ENCODE measurements at places on chromosomes 3 and 15.
A peak's percentile ranks its signal among the peaks of the same experiment; 100 is the strongest.

- H3K36me3 ChIP-seq: no peaks in the 10 kb centered on the region
- H3K4me3 ChIP-seq: no peak overlapping the region
- no peaks in the 10 kb centered on the region for H3K27me3 ChIP-seq
- DNase-seq: no peak
- H3K27ac ChIP-seq: no peak overlapping the region
Observed at GRCh38 chr3:3633761-3634160, 165.5 kb upstream of the LRRN1 start.

- no peaks in the 10 kb centered on the region for H3K4me1 ChIP-seq
- no peak overlapping the region for H3K27ac ChIP-seq
- H3K36me3 ChIP-seq: no peaks in the 10 kb centered on the region
- H3K4me3 ChIP-seq: no peak overlapping the region
- no peaks in the 10 kb centered on the region for H3K27me3 ChIP-seq
Observed at GRCh38 chr15:93150910-93151881, 62.2 kb upstream of the RGMA start.

DNA sequence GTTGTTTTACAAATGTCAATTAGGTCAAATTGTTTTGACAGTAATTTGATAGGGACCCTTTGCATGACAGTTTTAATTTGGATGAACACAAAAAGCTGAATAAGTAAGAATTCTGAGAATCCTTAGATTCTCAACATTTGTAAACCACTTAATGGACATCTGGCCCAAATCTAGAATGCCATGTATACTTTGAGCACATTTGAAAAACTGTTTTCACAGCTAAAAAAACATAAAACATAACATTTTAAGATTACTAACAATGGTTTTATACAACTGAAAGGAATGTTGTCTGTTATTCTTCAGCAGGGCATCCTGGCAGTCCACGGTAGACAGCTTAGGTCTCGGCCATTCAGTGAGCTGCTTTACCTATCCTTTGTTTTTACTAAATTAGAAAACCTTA, 34.5 kb upstream of the TM2D3 start:
- peaks cover 18% of the 10 kb centered on the region for H3K36me3 ChIP-seq
- H3K27ac ChIP-seq: no peak overlapping the region
- no peak for DNase-seq
- H3K4me1 ChIP-seq: peaks cover 12% of the 10 kb centered on the region
- no peaks in the 10 kb centered on the region for H3K27me3 ChIP-seq
- no peak overlapping the region for H3K4me3 ChIP-seq

- no peak for DNase-seq
- H3K27me3 ChIP-seq: no peaks in the 10 kb centered on the region
- no peaks in the 10 kb centered on the region for H3K4me1 ChIP-seq
- H3K27ac ChIP-seq: no peak overlapping the region
- H3K4me3 ChIP-seq: no peak overlapping the region
- no peaks in the 10 kb centered on the region for H3K36me3 ChIP-seq
Observed at GRCh38 chr3:78969483-78969882, 798.3 kb downstream of the ROBO1 start.

- DNase-seq: no peak
- no peak overlapping the region for H3K27ac ChIP-seq
- H3K27me3 ChIP-seq: peaks cover 7% of the 10 kb centered on the region
- H3K4me3 ChIP-seq: no peak overlapping the region
Observed at GRCh38 chr3:135383301-135383700, 582.2 kb upstream of the PPP2R3A start.

- peaks cover 21% of the 10 kb centered on the region for H3K4me1 ChIP-seq
- peak overlapping the region; percentile 30 for H3K27ac ChIP-seq
- no peaks in the 10 kb centered on the region for H3K36me3 ChIP-seq
- DNase-seq: no peak
- H3K4me3 ChIP-seq: no peak overlapping the region
- H3K27me3 ChIP-seq: no peaks in the 10 kb centered on the region
Observed at GRCh38 chr3:133293397-133294110, 106.3 kb upstream of the BFSP2 start.

GRCh38 chr3:133540896-133541674, 32.4 kb upstream of the CDV3 start:
- DNase-seq: no peak
- peaks cover 13% of the 10 kb centered on the region for H3K4me1 ChIP-seq
- H3K36me3 ChIP-seq: no peaks in the 10 kb centered on the region
- H3K27ac ChIP-seq: peak overlapping the region; percentile 34
- H3K4me3 ChIP-seq: no peak overlapping the region
- no peaks in the 10 kb centered on the region for H3K27me3 ChIP-seq

DNA sequence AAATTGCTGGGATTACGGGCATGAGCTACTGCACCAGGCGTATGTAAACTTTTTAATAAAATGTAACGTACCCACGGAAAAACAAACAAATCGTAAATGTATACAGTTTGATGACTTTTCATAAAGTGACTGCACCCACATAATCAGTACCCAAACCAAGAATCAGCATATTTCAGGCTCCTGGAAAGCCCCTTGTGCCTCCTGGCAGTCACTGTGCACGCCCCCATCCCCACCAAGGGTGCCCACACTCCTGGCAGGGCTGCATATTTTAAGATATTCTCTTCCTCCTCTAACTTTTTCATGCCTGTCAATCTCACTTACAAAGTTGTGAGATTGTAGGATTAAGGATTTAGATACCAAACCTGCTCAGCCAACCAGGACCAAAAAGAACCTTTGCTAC, 305.5 kb downstream of the SHQ1 start:
- H3K36me3 ChIP-seq: no peaks in the 10 kb centered on the region
- no peak overlapping the region for H3K4me3 ChIP-seq
- H3K27ac ChIP-seq: no peak overlapping the region
- no peak for DNase-seq
- no peaks in the 10 kb centered on the region for H3K27me3 ChIP-seq

GRCh38 chr15:42772144-42772543, 35.2 kb upstream of the CDAN1 start:
- H3K4me3 ChIP-seq: no peak overlapping the region
- H3K36me3 ChIP-seq: peaks cover 41% of the 10 kb centered on the region
- no peak for DNase-seq
- H3K4me1 ChIP-seq: no peaks in the 10 kb centered on the region
- no peaks in the 10 kb centered on the region for H3K27me3 ChIP-seq
- no peak overlapping the region for H3K27ac ChIP-seq

- H3K4me1 ChIP-seq: peaks cover 7% of the 10 kb centered on the region
- H3K27me3 ChIP-seq: no peaks in the 10 kb centered on the region
- no peak for DNase-seq
- H3K36me3 ChIP-seq: no peaks in the 10 kb centered on the region
- no peak overlapping the region for H3K27ac ChIP-seq
Observed at GRCh38 chr3:42010530-42010929, 48.6 kb upstream of the ULK4 start.

DNA sequence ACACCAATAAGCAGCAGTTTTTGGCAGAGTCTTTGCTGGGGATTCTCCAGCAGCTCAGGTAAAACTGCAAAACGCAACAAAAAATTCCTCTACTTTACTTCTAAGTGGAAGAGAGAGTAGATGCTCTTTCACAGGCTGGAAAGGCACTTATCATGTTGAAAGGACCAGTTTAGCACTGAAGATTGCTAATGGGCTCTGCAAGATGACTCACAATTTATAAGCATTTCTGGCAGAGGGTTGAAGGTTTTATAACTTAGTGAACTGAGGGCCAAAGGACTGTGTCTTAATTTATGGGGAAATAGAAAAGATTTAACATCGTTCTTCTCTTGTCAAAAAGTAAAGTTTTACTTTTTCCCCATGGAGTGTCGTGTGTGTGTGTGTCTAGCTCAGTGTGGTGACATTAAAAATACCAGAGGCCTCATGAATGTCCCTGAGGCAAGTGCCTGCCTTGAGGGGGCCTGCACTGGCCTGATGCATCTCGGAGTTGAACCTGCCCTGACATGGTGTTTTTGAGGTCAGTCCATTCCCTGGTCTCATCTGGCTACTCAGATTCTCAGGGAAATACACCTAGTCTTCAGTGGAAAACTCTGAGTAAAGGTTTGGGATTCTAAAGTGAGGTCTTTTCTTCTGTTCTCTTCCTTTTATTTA, 1092.0 kb downstream of the NAALADL2 start:
- no peak overlapping the region for H3K4me3 ChIP-seq
- H3K27me3 ChIP-seq: no peaks in the 10 kb centered on the region
- H3K36me3 ChIP-seq: no peaks in the 10 kb centered on the region
- DNase-seq: no peak

GRCh38 chr3:30914696-30915095, 20.2 kb upstream of the GADL1 start:
- H3K36me3 ChIP-seq: no peaks in the 10 kb centered on the region
- H3K27ac ChIP-seq: no peak overlapping the region
- H3K4me3 ChIP-seq: no peak overlapping the region
- DNase-seq: no peak
- H3K4me1 ChIP-seq: no peaks in the 10 kb centered on the region
- H3K27me3 ChIP-seq: no peaks in the 10 kb centered on the region

GRCh38 chr15:73965758-73966113, 26.4 kb downstream of the STOML1 start:
- peaks cover 5% of the 10 kb centered on the region for H3K4me1 ChIP-seq
- no peak overlapping the region for H3K27ac ChIP-seq
- H3K27me3 ChIP-seq: no peaks in the 10 kb centered on the region
- no peaks in the 10 kb centered on the region for H3K36me3 ChIP-seq
- no peak overlapping the region for H3K4me3 ChIP-seq

All from RWPE2 (cell line).